ENCODE measurements at places on chromosomes 1 and 21.

- no peak for DNase-seq
Measured at GRCh38 chr1:79817031-79817560, 810.6 kb upstream of the ADGRL4 start.

DNA sequence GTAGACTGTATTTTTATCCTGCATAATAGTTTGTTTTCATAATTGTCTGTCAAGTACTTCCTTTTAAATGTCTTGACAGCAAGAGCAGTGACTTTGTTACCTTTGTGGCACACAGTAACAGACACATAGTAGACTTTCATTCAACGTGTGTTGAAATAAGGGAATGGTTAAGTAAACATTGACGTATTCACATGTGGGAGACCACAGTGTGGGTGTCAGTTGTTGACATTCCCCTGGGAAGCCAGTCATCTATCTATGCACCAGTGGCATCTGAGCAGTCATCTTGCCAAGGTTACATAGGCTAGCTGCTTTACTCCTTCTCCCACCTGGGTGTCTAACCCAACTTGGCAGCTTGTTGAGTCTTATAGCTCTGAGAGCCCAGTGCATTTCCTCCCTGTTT is 1.4 kb upstream of the NUP133 start:
- DNase-seq = no peak

- no peak for DNase-seq
Measured at GRCh38 chr1:43464681-43465504, 11.2 kb upstream of the HYI start.

DNA sequence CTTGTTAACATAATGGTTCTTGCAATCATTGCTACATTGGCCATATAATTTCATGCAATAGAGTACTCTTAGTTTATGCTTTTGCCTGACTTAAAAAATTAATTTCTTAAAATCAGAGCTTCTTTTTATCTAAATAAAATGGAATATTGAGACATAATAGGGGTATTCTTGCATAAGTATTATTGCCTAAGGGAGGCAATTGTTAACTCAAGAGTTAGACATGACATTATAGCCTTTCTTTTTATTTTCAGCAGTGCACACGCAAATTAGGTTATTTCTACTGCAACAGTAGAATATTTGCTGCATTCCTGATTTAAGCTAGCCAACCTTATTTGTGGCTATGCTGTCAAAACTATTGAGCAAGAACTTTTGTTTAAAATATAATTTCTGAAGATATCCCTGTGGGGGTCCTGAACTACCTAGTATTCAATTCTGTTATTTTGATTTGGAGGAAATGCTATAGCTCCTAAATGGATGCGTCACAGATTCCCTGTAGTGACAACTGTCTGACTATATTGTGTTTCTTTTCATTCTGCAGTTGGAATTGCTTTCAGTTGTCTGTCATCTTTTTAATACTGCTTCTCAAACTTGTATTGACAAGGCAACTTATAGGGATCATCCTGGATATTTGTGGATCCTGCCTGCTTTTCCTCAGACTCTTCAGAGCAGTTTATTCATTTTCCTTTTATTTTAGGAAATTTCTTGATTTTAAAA is 211.0 kb downstream of the PATJ start:
- no peak for DNase-seq

- no peak for DNase-seq
Measured at GRCh38 chr1:110190282-110190929, 19.7 kb upstream of the KCNC4 start.

- no peak for DNase-seq
Measured at GRCh38 chr21:41234569-41234968, 66.6 kb downstream of the BACE2 start.

DNA sequence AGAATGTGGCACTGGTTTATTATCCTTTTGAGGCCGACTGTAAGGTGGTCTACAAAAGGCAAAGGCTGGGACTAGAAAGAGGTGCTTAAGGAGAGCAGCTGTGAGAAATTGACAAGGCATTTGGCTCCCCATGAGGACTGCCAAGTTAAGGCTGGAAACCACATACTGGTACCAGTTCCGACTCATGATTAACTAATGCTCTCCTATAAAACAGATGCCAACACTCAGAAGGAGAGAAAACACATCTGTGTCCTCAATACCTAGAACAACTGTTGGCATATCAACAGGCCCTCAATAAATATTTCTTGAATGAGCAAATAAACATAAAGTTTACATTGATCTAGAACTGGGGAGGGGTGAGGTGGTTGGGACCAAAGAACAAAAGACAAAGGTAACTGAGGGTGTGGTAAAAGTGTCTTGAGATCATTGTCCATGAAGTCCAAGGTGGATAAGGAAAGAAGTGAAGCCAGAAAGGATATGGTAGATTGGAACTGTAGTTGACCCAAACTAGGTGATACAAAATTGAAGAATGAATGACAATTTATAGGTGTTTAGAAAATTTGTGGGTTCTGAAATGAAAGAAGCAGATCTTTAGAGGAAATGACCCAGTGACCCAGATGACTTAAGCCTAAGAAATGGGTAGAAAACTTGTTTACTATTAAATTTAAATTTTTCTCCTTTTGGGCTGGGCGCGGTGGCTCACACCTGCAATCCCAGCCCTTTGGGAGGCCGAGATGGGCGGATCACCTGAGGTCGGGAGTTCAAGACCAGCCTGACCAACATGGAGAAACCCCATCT is 16.9 kb upstream of the MCL1 start:
- DNase-seq = no peak

- no peak for DNase-seq
Measured at GRCh38 chr1:32939655-32940371, 24.8 kb downstream of the RNF19B start.

DNA sequence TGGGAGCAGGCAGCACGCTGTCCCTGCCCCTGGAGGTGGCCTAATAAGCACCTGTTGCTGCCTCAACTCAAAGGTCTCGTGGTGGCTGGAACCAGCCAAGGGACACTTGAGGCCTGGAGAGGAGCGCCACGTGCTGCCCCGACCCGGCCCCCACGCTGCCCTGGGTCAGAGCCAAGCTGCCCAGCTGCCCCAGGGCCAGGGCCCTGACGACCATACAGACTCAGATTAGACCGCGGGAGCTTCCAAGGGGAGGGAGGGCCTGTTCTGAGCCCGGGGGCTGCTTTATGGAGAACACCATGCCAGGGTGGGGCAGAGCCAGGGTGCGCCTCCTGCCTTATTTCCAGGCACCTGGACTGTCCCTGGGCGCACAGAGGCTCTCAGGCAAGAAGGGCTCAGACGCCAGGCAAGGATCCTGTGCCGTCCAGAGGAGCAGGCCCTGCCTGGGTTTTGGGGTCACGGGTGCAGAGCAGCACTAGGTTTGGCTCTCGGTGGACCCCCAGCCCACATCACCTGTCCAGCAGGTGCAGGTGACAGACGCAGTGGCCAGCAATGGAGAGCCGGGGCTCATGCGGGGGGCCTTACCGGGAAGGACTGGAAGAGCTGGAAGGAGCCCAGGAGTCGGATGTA is 18.6 kb downstream of the KRTAP10-1 start:
- DNase-seq = no peak

DNA sequence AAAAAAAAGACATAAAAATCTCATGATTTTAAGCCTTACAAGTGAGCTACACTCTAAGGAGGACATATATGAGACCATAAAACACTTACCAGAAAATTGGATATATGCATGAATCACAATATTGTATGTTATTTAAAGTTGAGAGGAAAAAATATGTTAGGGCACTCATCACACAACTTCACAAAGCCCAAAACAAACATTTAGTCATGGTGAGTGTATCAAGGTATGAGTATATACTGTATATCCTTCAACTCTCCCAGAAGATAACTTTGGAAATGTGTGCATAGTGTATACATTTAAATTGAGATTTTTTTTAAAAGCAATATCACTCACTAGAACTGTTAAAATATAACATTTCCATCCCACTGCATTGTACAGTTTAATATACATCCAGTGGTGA is 259.3 kb downstream of the SRGAP2C start:
- DNase-seq = no peak

GRCh38 chr1:61580417-61580816 is 144.5 kb downstream of the TM2D1 start:
- DNase-seq = no peak

All from coronary artery (tissue), 2 donors.